T-cell (primary cell): ENCODE measurements at places on chromosomes 7 and 10. TPM values are rescaled to one million over a fixed set of nuclear protein-coding genes. Genes with fewer than 3 reads are reported as not detected.
A peak's percentile ranks its signal among the peaks of the same experiment; 100 is the strongest.

Gene ASB10
- total RNA-seq: not detected

Gene PON1
- 0.73 TPM for total RNA-seq

Gene AZGP1
- not detected for total RNA-seq

Gene FAM25A
- total RNA-seq: not detected

Gene HOXA11
- not detected for total RNA-seq

Gene ASB4
- not detected for total RNA-seq

Gene SDK1
- total RNA-seq: 0.63 TPM

Gene LAMB1
- 1.4 TPM for total RNA-seq

GRCh38 chr7:158730383-158731346 is 26.1 kb upstream of the NCAPG2 start:
- no peak overlapping the region for H3K27ac ChIP-seq

DNA sequence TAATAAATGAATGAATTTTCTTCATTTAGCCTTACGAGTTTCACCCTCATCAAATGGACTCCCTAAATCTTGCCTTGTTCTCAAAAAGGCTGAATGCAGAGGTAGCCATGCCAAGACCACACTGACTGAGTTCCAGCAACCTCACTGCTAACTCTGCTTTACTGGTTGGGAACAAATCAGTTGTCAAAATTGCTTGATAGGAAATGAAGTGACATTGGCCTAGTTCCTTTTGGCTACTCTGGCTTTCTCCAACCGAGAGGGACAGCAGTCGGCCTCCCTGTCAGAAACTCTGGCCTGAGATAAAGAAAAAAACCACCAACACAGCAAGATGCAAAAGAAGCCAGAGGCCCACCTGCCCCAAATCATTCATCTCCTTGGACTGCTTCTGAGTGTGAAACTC is 87.0 kb downstream of the PPP1R3C start:
- H3K36me3 ChIP-seq: no peaks in the 10 kb centered on the region
- H3K27ac ChIP-seq: no peak overlapping the region
- H3K4me1 ChIP-seq: no peaks in the 10 kb centered on the region
- no peak for DNase-seq

DNA sequence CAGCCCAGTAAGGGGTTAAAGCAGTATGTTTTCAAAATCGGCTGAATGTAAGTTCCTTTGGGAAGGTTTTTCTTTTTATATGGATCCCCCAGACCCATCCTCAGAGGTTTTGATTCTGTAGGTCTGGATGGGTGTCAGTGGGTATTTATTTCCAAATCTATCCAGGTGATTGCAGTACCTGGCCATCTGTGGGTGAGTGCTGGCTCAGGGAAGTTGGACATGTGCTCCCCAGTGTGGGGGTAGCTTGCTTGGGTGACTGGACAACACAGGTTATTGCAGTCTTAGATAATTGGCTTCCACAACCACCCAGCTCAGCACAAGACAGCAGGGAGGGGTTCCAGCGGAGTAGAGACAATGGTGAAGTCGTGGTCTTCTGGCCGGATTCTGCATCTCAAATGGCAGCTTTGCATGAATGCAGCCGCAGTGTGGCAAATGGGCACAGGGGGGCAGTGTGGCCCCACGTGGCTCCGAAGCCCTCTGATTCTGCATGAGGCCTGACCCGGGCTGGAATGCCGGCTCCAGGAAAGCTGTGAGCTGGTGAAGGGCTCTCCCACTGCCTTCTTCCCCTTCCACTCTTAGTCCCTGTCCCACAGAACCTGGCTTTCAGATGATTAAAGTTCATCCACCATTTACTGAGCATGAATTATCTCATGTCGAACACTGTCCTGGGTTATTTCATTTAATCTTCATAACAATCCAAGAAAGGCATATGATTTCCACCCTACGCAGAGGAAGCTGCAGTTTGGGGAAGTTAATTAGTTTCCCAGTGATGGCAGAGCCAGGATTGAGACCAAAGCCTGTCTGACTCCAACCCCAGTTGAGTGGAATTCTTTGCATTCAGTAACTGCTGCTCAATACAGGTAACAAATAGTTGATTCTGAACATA is 64.5 kb upstream of the SYPL1 start:
- no peaks in the 10 kb centered on the region for H3K36me3 ChIP-seq
- no peak overlapping the region for H3K4me3 ChIP-seq
- peaks cover 9% of the 10 kb centered on the region for H3K27me3 ChIP-seq
- peak; percentile 24 for DNase-seq
- no peaks in the 10 kb centered on the region for H3K4me1 ChIP-seq

- DNase-seq: no peak
- H3K36me3 ChIP-seq: peaks cover 7% of the 10 kb centered on the region
- H3K27ac ChIP-seq: no peak overlapping the region
- no peaks in the 10 kb centered on the region for H3K27me3 ChIP-seq
- peaks cover 16% of the 10 kb centered on the region for H3K4me1 ChIP-seq
Measured at GRCh38 chr7:128399991-128400390, 9.8 kb downstream of the IMPDH1 start.

DNA sequence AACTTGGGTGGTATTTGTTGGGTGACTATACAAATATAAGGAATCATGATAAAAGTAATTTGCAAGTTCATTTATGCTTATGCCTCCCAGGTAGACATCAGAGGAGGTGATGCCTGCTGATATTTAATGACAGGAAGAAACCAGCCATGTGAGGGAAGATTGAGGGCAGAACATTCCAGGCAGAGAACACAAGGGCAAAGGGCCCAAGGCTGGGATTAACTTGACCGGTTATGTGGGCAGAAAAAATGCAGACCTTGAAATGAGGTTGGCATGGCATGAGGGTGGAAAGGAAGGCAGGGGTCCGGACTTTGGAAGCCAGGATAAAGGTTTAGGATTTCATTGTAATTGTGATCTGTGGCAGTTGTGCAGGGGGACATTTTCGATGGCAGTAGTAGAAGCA is 68.0 kb upstream of the MTPN start:
- H3K27ac ChIP-seq: no peak overlapping the region
- no peak for DNase-seq
- no peaks in the 10 kb centered on the region for H3K4me1 ChIP-seq
- no peaks in the 10 kb centered on the region for H3K27me3 ChIP-seq
- H3K4me3 ChIP-seq: no peak overlapping the region

- peaks cover 8% of the 10 kb centered on the region for H3K4me1 ChIP-seq
- H3K36me3 ChIP-seq: no peaks in the 10 kb centered on the region
- H3K27me3 ChIP-seq: peaks cover 17% of the 10 kb centered on the region
- no peak within 1 kb of the TSS for H3K27ac ChIP-seq
- peak within 1 kb of the TSS; percentile 64 for H3K4me3 ChIP-seq
Measured at GRCh38 chr7:93921607-93922566, at the start of gene GNG11. GNG11 (plus strand) TSS chr7:93921735; CDS start chr7:93922138, 403 bp downstream.

DNA sequence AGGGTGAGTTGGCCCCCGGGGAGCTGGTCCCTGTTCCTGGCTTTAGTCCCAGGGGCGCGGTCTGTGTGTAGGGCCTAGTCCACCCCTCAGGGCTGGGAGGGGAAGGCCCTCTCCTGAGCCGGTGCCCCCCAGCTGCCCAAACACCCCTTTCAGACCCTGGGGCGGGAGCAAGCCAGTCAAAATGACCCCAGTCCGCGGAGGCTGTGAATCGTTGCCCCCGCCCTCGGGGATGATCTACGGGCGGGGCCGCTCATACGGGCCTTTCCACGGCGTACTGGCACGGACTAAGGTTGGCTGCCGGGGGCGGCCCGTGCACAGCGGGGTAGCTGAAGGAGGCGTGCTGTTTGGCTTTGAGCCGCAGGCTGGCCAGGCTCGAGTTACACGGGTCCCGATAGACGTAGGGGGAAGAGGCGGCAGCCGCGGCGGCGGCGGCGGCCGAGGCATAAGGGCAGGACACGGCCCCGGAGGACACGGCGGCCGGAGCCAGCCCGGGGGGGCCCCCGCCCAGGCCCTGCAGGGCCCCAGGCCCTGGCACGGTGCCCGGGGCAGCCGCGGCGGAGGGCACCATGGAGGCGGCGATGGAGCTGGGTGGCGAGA is 4.3 kb downstream of the ELOVL3 start:
- peaks cover 81% of the 10 kb centered on the region for H3K27me3 ChIP-seq
- H3K36me3 ChIP-seq: no peaks in the 10 kb centered on the region
- peaks cover 2% of the 10 kb centered on the region for H3K4me1 ChIP-seq
- H3K27ac ChIP-seq: no peak overlapping the region
- peak overlapping the region; percentile 46 for H3K4me3 ChIP-seq

- H3K4me1 ChIP-seq: no peaks in the 10 kb centered on the region
- H3K4me3 ChIP-seq: peak overlapping the region; percentile 46
- no peak overlapping the region for H3K27ac ChIP-seq
- no peaks in the 10 kb centered on the region for H3K36me3 ChIP-seq
- no peak for DNase-seq
- H3K27me3 ChIP-seq: peaks cover 80% of the 10 kb centered on the region
Measured at GRCh38 chr7:30681331-30681797, 892 bp downstream of the CRHR2 start.

DNA sequence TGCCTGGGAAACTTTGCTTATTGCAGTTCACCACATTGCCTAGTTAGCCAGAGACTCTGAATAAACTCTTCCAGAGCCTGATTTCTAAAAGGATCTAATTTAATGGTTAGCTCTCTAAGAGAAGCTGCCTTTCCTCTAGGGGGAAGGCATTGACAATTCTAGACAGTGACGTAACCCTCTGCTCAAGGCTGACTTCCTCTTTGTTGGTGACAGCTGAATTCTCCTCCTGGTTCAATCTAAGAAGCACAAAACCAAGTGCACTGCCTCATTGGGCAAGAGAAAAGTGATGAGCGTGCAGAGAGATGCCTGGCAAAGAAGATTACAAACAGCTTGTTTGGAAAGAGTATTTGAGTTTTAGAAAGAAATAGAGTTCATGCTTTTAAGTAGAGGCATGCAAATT is 102.7 kb downstream of the MACC1 start:
- DNase-seq: no peak
- no peak overlapping the region for H3K4me3 ChIP-seq

DNA sequence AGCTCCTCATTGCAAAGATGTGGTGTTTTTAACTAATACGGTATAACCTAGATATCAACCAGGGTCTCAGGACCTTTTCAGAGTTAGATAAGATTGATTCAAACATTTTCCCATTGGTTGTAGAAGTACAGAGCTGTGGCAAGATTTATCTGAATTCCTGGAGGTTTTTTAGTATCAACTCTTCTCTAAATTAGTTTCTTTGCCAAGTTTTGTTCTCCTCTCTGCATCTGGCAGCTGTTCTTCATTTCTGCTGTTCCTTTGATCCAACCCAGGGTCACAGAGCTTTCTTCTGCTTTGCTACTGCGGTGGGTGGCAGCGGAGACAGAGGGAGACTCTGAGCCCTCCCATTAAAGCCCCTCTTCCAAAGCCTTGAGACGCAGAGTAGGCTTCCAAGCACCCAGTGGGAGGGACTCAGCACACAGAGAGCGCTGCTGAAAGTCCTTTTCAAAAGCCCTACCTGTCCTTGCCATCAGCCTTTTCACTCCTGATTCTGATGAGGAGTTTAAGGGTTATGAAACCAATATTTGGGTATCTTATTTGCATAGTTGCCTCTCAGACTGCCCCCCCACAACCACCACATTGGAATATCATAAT is 146.3 kb upstream of the EEPD1 start:
- H3K36me3 ChIP-seq: no peaks in the 10 kb centered on the region
- DNase-seq: no peak
- H3K4me3 ChIP-seq: no peak overlapping the region
- no peak overlapping the region for H3K27ac ChIP-seq
- peaks cover 9% of the 10 kb centered on the region for H3K27me3 ChIP-seq

- no peaks in the 10 kb centered on the region for H3K36me3 ChIP-seq
- no peak overlapping the region for H3K27ac ChIP-seq
- no peaks in the 10 kb centered on the region for H3K4me1 ChIP-seq
- DNase-seq: no peak
Measured at GRCh38 chr7:69934144-69934903, 336.0 kb downstream of the AUTS2 start.
